ENCODE measurements at places on chromosomes 7 and 10. TPM values are rescaled to one million over a fixed set of nuclear protein-coding genes. Genes with fewer than 3 reads are reported as not detected.

The ZNF92 gene
- 8.8 TPM for total RNA-seq

The FBXL13 gene
- total RNA-seq = 0.17 TPM

The HIF1AN gene
- 28.9 TPM for total RNA-seq

The GPR37 gene
- total RNA-seq = 0.64 TPM

The ZNF117 gene
- 4.8 TPM for total RNA-seq

The AZGP1 gene
- 4.6 TPM for total RNA-seq

The NUDCD3 gene
- 77.7 TPM for total RNA-seq

The TMEM26 gene
- total RNA-seq = 0.32 TPM

The CASD1 gene
- total RNA-seq = 54.4 TPM

The TUBAL3 gene
- total RNA-seq = 12.8 TPM

The CSTF2T gene
- total RNA-seq = 21.1 TPM

The WASHC2A gene
- total RNA-seq = 55.5 TPM

The AFAP1L2 gene
- 7.9 TPM for total RNA-seq

The CPA4 gene
- total RNA-seq = not detected

The NPFFR1 gene
- 0.08 TPM for total RNA-seq

Data from colonic mucosa (tissue), 4 donors.